ENCODE measurements at places on chromosomes 16 and 17.

- no peak for DNase-seq
Observed at GRCh38 chr16:50836121-50836621, 94.3 kb downstream of the CYLD start.

DNA sequence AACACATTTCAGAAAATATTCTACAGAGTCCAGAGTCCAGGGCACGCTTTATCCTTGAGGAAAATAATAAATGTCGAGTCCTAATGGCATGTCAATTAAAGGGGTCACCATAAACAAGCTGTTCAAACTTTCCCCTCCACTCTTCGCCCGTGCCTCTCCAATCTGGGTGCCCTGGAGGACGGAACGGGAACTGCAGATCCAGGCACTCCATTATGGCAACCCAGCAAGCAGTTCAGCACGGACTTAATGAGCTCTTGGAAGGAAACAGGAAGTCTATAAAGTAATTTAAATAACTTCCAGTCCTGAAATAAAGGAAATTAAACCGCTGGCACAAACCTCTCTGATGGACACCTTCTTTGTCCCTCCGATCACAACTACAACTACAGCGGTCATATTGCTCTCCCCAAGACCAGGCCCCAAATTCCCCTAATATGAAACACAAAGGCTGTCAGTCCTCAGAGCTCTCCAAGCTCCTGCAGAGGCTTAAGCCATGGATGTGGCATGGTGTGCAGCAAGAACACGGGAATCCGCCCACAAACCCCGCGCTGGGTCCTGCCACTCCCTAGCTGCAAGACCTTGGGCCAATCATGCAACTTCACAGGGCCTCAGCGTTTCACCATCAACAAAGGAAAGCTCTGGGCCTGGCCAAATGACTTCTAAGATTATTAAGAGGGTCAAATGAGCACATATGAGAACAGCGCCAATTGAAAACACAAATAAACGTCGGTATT, 52.6 kb downstream of the ZFHX3 start:
- no peak for DNase-seq

- DNase-seq, result no peak
Observed at GRCh38 chr17:66963909-66964771, at the start of gene CACNG4. Gene CACNG4 (plus strand): TSS chr17:66964707. CDS start chr17:66964912, 205 bp downstream.

GRCh38 chr16:17448640-17449638, 21.8 kb downstream of the XYLT1 start:
- peak; percentile 60 for DNase-seq

DNA sequence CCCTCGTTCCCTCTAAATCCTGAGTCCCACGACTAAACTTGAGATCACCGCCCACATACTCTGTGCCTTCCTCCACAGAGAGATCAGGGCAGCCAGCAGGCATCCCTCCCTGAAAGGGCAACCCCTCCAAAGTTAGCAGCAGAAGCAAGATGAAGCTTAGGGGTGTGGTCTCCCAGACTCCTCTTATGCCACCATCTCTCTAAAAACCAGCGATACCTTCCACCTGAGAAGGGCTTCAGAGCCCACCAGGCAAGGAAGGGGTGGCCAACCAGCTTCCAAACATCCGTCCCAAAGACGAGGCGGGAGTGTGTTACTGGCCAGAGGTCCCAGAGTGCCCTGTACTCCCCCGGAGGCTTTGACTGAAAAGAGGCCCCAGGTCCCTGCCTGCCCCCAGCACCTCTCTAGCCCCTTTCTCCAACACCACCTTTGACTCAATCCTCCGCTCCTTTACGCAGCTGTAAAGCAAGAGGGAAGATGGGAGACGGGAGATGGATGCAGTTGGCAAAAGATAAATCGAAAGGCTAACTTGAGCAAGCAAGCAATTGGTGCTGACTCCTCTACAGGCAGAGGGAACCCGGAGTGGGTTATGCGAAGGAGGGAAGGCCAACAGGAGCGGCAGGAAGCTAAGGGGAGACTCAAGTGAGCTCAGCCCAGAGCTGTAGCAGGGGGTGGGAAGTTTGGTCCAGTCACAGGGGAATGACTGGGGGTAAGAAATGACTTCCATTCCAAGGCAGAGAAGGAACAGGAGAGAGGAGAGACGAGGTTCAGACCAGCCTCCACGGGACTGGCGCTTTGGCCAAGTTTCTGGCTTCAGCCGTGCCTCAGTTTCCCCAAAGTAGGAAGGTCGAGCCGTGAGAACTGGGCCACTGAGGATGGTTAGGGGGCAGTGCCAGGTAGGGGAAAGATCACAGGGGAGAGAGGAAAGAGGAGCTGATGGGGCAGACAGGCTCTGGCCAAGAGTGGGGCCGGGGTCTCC, 1.0 kb downstream of the ST3GAL2 start:
- DNase-seq, result no peak

- no peak for DNase-seq
Observed at GRCh38 chr16:27238016-27238587, 30.5 kb downstream of the NSMCE1 start.

- DNase-seq, result peak; percentile 57
Observed at GRCh38 chr16:997440-998051, 16.0 kb downstream of the SOX8 start.

- peak; percentile 48 for DNase-seq
Observed at GRCh38 chr16:85569615-85570212, 43.4 kb upstream of the GSE1 start.

DNA sequence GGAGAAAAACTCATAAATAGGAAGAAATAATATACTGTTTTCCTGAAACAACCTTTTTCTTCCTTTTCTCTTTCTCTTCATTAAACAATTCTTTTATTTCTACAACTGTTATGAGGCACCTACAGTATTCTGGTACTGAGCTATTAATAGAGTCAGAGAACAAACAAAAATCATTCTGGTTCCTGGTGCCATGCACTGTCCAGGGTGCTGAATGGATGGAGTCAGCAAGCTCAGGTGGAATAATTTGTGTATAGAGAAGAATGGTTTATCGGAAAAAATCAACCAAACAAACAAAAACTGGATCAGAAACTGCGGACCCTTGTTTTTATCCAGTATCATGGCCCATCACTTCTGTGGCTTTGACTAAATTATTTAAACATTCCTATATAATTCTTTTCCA, 430.3 kb upstream of the GOT2 start:
- DNase-seq, result no peak

Measured in CD4-positive, alpha-beta T cell treated with Interleukin-15 for 1 hour (primary cell).